ENCODE measurements at places on chromosomes 6 and 20.

DNA sequence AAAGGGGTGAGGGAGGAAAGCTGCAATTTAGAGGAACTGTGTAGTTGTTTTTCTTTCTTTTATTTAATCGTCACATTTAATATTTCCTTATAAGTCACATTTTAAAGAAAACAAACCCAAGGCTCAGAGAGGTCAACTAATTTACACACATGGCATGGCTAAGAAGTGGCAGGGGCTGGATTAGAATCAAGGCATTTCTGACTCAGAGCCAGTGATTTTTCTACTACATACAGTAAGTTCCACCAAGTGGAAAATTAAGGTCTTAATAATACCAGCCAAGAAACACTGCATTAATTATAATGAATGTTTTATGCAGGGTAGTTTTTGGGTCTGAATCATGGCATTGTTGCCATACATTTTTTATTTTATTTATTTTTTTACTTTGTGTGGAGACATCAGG, 607.7 kb upstream of the CITED2 start:
- DNase-seq = no peak

GRCh38 chr6:27237089-27237803, 10.3 kb upstream of the PRSS16 start:
- no peak for DNase-seq

DNA sequence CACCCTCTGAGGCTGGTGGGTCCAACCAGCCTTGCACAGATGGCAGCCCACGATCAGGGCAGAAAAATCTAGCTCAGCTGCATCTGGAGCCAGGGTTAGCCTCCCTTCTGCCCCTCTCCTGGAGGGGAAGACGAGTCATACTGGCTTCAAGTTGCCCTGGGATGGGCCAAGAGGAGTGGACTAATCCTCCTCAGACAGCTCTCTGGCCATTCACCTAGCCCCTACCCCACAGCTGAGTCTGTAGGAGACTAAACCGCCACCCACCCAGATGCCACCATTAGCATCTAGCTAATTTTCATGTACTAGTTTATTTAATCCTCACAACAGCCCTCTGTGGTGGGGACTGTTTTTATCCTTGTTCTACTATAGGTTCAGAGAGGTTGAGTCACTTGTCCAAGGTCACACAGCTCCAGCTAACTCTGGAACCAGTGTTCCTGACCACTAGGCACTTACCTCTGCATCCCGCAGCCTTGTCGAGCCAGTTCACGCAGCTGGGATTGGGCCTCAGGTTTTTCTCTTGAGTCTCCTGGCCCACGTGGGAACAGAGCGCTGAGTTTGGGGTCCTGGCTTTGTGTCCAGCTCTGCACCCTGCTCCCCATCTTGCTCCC, 48.5 kb upstream of the CCDC167 start:
- DNase-seq = no peak

- DNase-seq = no peak
Measured at GRCh38 chr20:13990465-13990864, at the start of gene SEL1L2. TSS of gene SEL1L2 (minus strand) at chr20:13990614. CDS start at chr20:13990534, 80 bp downstream.

GRCh38 chr6:75147512-75147911, 58.3 kb downstream of the COL12A1 start:
- no peak for DNase-seq

DNA sequence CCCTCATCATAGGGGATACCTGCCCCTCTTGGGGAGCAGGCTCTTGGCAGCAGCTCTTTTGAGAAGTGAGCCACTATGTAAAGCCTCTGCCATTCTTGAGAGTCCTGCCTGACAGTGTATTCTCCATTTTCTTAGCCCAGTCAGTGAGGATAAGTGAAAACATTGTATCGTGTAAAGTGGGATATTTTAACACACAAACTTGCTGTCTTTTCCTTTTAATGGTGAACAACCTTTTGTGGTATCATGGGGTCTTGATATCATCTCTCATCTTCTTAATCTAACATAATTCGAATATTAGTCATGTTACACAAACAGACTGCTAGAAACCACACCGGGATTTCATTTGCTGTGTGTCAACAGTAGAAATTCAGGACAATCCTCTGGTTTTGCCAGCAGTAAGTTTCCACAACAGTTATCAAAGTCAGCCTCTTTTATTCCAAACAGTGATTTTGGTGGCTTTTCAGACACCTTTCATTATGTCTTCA, 136.2 kb downstream of the HIVEP1 start:
- DNase-seq = no peak

DNA sequence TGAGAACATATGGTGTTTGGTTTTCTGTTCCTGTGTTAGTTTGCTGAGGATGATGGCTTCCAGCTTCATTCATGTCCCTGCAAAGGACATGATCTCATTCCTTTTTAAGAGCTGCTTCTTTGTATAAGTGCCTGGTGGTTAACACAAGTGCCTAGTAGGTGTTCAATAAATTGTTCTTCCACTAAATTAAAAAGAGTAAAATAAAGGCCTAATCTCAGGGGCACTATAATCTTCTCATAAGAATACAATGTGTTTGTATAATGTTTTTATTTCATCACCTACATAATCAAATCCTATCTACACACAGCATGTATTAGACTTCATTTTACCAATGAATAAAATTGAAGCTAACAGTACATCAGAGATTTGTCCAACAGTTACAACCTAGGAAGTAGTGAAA, 252.7 kb downstream of the KHDC1L start:
- DNase-seq = no peak

- DNase-seq = no peak
Measured at GRCh38 chr6:82337688-82338257, 25.8 kb upstream of the TPBG start.

GRCh38 chr6:20438462-20439070, 36.9 kb downstream of the E2F3 start:
- no peak for DNase-seq

GRCh38 chr6:106519460-106520394, 109.6 kb downstream of the RTN4IP1 start:
- DNase-seq = no peak

- DNase-seq = no peak
Measured at GRCh38 chr6:112218563-112218962, 35.8 kb downstream of the LAMA4 start.

- DNase-seq = peak; percentile 90
Measured at GRCh38 chr20:48538058-48538825, 289.6 kb downstream of the PREX1 start.

GRCh38 chr6:142510211-142510610, 208.4 kb downstream of the ADGRG6 start:
- DNase-seq = no peak

DNA sequence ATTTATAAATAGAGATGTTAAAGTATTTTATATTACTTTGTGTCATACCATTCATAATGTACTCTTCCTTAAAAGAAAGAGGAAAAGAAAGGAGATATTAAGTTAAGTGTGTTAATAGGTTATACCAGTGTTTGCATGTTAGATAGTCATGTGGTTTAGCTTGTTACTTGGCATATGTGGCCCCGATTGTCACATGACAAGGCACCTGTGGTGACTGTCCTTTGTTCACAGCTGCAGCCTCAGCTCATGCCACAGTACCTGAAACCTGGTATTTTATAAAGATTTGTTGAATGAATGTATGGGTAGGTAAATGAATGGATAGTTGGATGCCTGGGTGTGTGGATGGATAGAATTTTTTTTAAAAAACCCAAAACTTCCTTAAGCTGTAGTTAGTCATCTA, 306.1 kb upstream of the FLRT3 start:
- DNase-seq = no peak

DNA sequence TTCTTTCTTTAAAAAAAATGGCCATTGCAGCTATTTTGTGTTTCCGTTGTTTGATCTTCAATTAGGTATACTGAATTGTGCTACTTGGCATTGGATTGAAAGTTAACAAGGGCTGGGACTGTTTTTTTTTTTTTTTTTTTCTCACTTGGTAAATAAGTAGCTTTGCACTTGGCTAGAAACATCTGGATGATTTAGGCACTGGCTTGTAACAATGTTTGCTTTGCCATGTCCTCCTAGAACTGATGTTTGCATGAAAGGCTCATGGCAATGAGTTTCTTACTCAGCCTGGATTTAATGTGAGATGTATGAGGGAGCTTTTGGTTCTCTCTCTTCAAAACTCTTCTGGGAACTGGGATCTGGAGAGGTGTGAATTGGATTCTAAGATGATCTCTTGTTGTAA, 414.1 kb downstream of the CDH26 start:
- DNase-seq = no peak

DNA sequence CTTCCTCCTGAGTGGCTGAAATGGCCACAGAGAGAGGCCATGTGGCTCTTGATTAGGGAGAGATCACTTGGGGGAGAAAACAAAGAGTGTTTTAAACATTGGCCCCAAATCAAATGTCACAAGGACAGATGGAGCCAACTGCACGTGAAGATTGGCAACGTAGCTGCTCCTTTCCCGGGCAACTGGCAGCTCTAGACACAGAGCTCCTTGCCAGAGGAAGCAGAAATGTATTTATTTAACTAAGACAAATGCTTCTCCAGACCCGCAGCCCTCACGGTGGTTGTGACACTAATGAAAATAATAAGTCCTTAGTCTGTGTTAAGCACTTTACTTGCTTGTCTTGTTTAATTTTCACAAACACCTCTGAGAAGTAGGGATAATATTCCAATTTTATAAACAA, 49.6 kb upstream of the DSN1 start:
- DNase-seq = no peak

DNA sequence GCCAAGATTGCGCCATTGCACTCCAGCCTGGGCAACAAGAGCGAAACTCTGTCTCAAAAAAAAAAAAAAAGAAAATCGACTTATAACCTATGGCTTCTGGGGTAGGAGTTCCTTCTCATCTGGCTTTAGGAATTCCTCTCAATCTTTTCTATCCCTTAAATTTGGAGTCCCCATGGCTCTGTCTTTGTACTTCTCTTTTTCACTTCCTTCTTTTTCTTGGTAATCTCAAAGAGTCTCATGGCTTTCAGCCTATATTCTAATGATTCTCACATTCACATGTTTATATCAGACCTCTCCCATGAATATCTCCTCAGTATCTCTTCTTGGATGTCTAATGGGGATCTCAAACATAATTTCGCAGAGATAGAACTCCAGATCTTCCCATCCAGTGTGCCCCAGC, 42.8 kb upstream of the RALGAPA2 start:
- no peak for DNase-seq

DNA sequence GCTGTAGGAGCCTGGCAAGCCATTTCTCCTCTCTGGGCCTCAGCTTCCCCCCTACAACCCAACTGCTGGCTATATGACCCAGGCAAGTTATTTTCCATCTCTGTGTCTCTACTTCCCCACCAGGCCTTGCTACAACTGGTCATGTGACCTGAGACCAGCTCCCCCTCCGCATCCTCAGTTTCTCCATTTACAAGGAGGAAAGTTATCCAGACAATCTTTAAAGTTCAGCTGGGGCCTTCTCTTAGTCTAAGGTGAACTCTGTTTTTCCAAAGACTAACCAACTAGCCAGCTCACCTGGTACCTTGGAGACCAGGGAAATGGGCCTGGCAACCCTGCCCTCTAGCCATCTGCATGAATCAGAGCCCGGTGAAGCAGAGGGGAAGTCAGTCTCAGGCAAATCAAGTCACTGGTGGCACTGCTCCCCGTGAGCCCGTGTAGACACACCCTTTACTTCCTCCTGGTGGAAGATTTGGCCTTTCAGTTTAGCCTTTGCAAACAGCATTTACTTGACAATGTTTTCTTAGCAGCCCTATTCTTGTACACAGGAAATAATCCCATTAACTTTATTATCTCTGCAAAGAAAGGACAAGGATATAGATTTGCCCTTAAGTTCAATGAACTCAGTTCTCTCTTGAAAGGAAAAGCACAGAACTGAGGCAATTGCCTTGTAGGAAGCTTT, 157.7 kb downstream of the VEGFA start:
- DNase-seq = no peak

DNA sequence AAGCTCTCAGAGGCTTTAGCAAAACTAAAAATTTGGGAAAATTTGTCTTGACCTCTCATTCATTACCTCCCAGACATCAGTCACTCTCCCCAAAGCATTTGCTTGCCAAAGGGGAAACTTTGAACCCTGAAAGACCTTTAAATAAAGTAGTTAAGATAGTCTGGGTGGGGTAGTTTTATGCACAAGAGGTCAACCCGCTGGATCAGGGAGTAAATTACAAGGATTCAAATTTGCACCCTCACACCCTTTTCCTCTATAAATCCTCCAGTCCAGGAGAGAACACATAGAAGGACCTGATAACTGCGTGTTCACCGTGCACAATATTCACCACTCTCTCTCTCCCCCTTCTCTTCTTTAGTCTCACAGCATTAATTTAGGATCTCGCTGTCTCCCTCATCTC, 36.1 kb upstream of the TNFRSF21 start:
- no peak for DNase-seq

- DNase-seq = no peak
Measured at GRCh38 chr6:36671687-36672375, 6.7 kb upstream of the CDKN1A start.

DNA sequence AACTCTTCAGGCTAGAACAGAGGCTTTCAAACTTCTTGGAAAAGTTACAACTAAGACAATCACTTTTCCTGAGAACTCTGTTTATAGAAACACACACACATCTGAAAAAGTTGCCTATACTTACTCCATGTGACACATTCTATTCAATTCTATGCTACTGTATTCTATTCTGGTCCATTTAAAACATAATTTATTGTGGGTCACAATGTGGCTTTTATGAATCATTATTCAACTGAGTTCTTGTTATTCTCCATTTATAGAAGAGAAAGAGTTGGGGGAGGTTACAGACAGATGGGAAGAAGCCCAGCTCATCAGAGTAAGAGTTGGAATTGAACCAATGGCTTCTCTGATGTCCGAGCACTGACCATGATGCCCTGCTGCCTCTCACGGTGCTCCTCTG, 21.6 kb upstream of the BCAS1 start:
- no peak for DNase-seq

GRCh38 chr6:134744301-134744700, 205.6 kb downstream of the ALDH8A1 start:
- no peak for DNase-seq

GRCh38 chr20:62590309-62591121, 51.8 kb upstream of the SLCO4A1 start:
- DNase-seq = no peak

DNA sequence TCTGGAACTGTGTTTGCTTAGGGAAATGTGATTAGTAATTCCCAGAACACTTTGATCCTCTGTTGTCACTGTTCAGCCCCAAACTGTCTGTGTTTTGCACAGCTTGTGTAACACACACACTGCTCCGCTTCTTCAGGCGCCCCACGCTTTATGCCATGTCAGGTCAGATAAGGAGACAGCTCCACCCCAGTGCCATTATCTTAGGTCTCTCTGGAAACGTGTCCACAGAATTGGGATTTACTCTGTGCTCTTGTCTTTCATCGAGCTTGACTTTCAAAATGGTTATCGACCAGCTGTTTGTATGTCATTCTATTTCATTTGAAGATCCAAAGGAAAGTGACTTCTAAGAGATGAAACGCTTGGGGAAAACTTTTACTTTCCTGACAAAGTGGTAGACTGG, 106.4 kb upstream of the SSTR4 start:
- no peak for DNase-seq

GRCh38 chr6:126069449-126069848, 83.1 kb downstream of the TRMT11 start:
- DNase-seq = no peak

DNA sequence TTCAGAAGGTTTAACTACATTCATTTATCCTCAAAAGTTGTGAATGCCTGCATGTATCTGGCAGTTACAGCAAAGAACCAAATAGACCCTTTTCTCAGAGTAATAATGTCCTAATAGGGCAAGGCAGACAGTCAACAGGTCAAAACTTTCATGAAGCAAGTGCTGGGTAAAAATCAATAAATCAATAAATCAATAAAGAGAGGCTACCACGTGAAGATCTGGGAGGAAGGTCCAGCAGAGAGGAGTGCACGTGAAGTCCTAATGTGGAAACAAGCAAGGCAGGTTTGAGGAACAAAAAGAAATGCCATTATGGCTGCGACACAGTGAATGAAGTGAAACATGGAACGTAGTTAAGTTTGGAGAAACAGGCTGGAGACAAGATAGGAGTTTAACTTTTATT, 36.3 kb upstream of the C6orf118 start:
- DNase-seq = no peak

Data from Caco-2 (cell line).